ENCODE measurements at places on chromosomes 1 and 21. TPM values are rescaled to one million over a fixed set of nuclear protein-coding genes. Genes with fewer than 3 reads are reported as not detected.

DNA sequence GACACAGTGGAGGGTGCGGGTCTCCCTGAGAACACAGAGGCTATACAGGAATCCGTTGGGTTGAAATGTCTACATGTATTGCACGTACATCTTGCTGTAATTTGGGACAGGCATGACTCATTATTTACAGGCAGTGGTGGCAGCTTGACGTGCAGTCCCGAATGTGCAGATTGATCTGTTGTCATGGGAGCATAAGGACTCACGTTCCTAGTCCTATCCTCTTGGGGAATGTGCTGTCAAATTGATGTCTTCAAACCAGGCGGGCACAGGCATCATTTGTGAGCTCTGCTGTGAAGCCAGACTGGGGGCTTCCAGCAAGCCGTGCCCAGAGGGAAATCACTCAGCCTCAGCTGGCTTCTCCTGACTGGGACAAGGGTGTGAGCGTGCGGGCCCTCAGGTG, 40.5 kb downstream of the S100B start:
- no peaks in the 10 kb centered on the region for H3K27me3 ChIP-seq
- H3K36me3 ChIP-seq: peaks cover 94% of the 10 kb centered on the region
- H3K4me3 ChIP-seq: no peak overlapping the region
- H3K4me1 ChIP-seq: no peaks in the 10 kb centered on the region

GRCh38 chr1:201153474-201154388, 543 bp downstream of the TMEM9 start:
- H3K27ac ChIP-seq: peak overlapping the region; percentile 86
- H3K27me3 ChIP-seq: no peaks in the 10 kb centered on the region
- no peak for DNase-seq
- H3K4me3 ChIP-seq: peak overlapping the region; percentile 82

DNA sequence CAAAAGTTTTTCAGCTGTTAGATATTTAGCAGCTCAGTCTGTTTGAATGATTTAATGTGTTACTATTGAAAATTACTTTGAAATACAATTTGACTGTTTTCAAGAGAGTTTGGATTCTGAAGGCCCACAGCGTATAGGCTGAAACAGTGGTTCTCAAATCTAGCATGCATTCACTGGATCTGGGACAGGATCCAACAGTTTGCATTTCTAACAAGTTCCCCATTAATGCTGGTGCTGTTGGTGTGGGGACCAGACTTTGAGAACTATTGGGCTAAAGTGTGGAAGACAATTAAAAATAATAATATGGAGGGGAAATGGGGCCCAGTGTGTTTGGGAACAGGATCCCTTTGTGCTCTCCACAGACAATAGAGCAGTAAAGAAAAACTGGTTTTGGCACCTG, 31.9 kb downstream of the ITSN1 start:
- no peaks in the 10 kb centered on the region for H3K27me3 ChIP-seq
- H3K27ac ChIP-seq: no peak overlapping the region
- no peak overlapping the region for H3K4me3 ChIP-seq
- H3K36me3 ChIP-seq: no peaks in the 10 kb centered on the region
- no peak for DNase-seq
- H3K4me1 ChIP-seq: no peaks in the 10 kb centered on the region

DNA sequence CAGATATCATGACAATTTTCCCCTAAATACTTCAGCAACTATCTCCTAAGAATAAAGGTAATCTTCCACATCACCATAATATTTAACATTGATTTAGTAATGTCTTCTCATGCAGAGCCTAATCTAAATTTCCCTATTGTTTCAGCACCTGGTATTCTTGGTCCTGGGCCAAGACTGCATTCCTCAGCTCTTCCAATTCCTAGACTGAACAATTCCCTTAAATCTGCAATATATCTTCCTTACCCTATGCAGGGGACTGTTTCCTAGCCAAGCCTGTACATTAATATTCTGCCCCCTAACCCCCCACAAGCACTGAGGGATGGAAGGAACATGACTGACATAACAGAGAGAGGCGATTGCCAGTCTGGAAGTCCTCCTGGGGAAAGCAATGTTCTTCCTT, 28.7 kb upstream of the DISP1 start:
- H3K4me1 ChIP-seq: peaks cover 20% of the 10 kb centered on the region
- no peaks in the 10 kb centered on the region for H3K27me3 ChIP-seq
- no peak overlapping the region for H3K27ac ChIP-seq

DNA sequence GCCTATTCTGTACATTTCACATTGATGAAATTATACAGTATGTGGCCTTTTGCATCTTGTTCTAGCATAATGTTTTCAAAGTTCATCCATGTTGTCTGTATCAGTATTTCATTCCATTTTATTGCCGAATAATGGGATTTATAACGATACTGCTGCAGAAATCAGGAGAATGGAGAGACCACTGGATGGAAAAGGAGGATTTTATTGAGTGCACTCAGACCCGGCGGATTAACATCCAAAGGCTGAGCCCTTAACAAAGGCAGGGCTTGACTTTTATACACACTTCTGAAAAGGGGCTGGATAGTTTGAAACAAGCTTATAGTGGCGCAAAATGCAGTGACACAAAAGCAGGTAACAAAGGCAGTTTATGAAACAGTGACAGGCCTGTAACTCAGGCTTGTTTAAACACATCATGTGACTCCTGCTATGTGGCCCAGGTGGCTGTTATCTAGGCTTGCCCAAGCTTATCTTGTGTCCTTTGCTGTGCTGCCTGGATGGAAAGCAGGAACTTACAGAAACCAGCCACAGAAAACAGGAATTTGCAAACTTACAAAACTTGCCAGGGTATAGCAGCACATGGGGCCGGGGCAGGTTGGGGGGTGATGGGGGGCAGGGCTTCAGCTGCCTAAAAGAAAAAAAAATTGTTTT, 32.8 kb upstream of the KCNJ15 start:
- no peaks in the 10 kb centered on the region for H3K36me3 ChIP-seq
- peaks cover 7% of the 10 kb centered on the region for H3K4me1 ChIP-seq
- no peak overlapping the region for H3K4me3 ChIP-seq
- no peaks in the 10 kb centered on the region for H3K27me3 ChIP-seq
- H3K27ac ChIP-seq: no peak overlapping the region
- DNase-seq: no peak

ILDR2 gene
- total RNA-seq: 0.98 TPM

TSPAN1 gene
- 6.9 TPM for total RNA-seq

DNA sequence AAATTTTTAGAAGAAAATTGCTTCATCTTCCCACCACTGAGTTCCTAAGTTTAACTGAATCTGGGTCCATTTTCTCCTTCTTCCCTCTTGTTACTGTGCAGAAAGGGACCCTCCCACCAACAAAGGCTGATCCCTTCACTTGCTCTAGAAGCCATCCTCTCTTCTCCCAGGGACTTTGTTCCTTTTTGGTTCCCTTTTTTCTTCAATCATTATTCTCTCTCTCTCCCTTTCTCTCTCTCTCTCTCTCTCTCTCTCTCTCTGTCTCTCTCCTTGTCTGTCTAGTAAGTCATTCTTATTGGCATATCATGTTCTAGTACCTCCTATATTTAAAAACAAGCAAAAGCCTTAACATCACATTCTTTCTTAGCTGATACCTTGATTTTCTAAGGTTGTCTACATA, 31.7 kb upstream of the GADD45A start:
- H3K27ac ChIP-seq: no peak overlapping the region
- H3K4me3 ChIP-seq: no peak overlapping the region
- DNase-seq: no peak
- no peaks in the 10 kb centered on the region for H3K36me3 ChIP-seq

ERMAP gene
- 18.2 TPM for total RNA-seq

GRCh38 chr1:197180252-197180878, 33.9 kb upstream of the ASPM start:
- peaks cover 73% of the 10 kb centered on the region for H3K36me3 ChIP-seq
- no peak overlapping the region for H3K4me3 ChIP-seq
- DNase-seq: no peak
- H3K4me1 ChIP-seq: no peaks in the 10 kb centered on the region
- no peak overlapping the region for H3K27ac ChIP-seq

GRCh38 chr1:32709075-32709474, 6.5 kb upstream of the SYNC start:
- H3K27me3 ChIP-seq: no peaks in the 10 kb centered on the region
- H3K4me3 ChIP-seq: no peak overlapping the region
- peaks cover 4% of the 10 kb centered on the region for H3K4me1 ChIP-seq
- no peaks in the 10 kb centered on the region for H3K36me3 ChIP-seq

GRCh38 chr21:45309069-45309986, 21.6 kb upstream of the POFUT2 start:
- no peaks in the 10 kb centered on the region for H3K27me3 ChIP-seq
- peak; percentile 82 for DNase-seq
- H3K4me3 ChIP-seq: no peak overlapping the region
- H3K4me1 ChIP-seq: peaks cover 41% of the 10 kb centered on the region
- H3K27ac ChIP-seq: peak overlapping the region; percentile 84

DNA sequence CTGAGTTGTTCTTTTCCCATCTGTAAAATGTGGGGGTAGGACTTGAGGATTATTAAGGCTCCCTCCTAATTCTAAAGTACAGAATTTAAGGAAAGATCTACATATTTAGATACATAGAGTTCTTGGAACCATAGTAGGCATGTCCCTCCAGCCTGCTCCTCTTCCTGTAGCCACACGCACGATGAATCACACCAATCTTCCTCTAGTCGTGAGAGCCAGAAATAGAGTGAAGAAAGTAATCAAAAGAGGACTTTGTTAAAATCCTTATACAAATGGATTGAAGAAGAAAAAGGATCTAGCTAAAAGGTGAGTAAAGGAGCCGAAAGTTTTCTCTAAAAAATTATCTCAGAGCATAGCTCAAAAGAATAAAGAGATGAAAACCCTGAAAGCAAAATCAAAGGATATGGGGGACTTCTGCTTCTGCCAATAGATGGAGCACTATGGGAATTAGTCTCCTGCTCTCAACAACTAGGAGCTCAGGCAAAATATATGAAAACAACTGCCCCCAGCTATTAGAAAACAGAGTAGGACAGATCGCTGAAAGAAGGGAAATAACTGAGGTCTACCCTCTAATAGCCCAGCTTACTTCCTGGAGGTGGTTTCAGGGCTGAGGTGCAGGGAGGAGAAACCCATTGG, 8.5 kb downstream of the C1orf141 start:
- no peak overlapping the region for H3K4me3 ChIP-seq
- H3K4me1 ChIP-seq: no peaks in the 10 kb centered on the region
- H3K36me3 ChIP-seq: no peaks in the 10 kb centered on the region

EEIG2 gene
- 12.7 TPM for total RNA-seq

DNA sequence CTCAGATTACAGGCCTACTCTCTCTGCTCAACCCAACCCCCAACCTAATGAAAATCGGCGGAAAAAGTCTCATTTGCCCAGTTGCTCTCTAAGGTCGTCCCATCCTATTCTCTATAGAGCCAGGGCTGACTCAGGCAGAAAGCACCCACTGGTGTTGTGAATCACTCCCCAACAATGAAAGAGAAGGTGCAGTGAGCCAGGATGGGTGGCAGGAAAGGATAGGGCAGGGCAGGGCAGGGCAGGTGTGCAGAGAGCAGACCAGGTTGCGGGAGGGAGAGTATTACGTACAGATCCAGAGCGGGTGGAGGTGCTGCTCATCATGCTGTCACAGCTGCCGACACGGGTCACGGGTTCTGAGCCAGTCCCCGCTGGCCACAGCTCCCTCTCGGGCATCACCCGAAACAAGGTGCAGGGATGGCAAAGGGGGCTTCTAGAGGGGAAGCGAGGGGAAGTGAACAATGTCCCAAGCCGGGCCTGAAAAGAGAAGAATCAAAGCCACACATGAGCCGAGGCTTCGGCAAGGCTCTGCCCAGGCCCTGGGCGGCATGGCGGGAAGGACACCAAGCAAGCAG, 5.3 kb downstream of the C1orf116 start:
- no peaks in the 10 kb centered on the region for H3K27me3 ChIP-seq
- H3K4me1 ChIP-seq: peaks cover 26% of the 10 kb centered on the region
- DNase-seq: peak; percentile 75

THEM4 gene
- total RNA-seq: 14.0 TPM

CGN gene
- total RNA-seq: 62.5 TPM

DNA sequence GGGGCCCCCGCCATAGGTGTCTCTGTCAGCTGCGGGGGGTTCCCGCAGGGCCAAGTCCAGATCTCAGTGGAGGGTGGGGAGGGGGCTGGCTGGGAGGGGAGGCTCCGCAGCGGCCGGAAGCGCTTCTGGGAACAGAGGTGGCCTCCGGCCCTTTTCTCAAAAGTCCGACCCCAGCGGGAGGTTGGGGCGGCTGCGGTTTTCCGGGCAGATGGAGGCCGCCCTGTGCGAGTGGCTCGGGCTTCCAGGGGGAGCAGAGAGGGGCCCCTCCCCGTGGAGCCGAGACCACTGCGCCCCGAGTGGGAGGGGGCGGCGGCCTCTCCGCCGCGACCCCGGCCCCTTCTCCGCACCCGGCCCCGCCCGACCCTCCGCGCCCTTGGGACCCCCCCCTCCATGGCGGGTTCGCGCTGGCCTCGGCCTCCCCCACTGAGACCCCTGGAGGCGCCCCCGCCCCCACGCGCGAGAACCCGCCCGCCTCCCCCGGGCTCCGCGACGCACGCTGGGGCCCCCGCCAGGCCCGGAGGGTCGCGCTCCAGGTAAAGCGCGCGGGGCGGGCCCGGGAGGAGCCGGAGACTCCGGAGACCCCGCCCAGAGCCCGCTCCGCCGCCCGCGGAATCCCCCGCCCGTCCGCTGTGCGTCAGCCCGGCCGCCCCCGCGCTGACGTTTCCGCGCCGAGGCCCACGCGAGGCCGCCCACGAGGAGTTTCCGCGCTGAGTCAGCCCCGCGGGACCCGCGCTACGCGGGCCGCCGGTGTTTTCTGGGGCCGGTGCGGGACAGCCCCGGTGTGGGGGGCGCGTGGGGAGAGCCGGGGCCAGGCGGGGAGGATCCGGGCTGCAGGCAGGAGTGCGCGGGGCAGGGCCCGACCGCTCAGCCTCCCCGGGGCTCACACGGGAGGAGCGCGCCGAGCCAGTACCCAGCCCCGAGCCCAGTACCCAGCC, 5.2 kb downstream of the TNFRSF18 start:
- no peaks in the 10 kb centered on the region for H3K36me3 ChIP-seq
- peaks cover 14% of the 10 kb centered on the region for H3K27me3 ChIP-seq
- peak overlapping the region; percentile 17 for H3K27ac ChIP-seq

PLA2G2C gene
- total RNA-seq: not detected

S100A3 gene
- total RNA-seq: 1.3 TPM

DNA sequence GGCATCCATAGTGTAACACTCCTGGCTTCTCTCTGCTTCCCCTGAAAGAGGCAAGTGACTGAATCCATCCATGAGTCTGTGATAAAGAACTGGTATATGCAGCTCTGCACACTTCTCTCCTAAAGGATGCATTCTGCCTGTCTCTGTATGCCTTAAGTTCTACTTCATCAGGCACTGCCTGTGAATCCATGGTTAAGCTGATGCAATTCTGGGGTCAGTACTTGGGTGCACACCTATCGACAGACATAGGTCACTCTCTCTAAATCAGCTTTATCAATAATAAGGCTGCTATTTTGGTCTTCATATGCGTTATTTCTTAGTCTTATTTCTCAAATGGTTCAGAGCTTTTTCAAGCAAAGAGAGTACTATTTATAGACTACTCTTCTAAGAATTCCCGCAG, 32.7 kb upstream of the PTP4A2 start:
- no peaks in the 10 kb centered on the region for H3K27me3 ChIP-seq
- no peaks in the 10 kb centered on the region for H3K4me1 ChIP-seq
- no peak for DNase-seq
- no peak overlapping the region for H3K27ac ChIP-seq
- H3K36me3 ChIP-seq: no peaks in the 10 kb centered on the region
- no peak overlapping the region for H3K4me3 ChIP-seq
